Stomach (tissue), 19 donors: ENCODE measurements at places on chromosomes 6 and 20. TPM values are rescaled to one million over a fixed set of nuclear protein-coding genes. Genes with fewer than 3 reads are reported as not detected.

AVP gene
- total RNA-seq: not detected

GRCh38 chr20:37245216-37246150 is 16.1 kb downstream of the GHRH start:
- no peak for DNase-seq

TSPO2 gene
- not detected for total RNA-seq

OLIG3 gene
- not detected for total RNA-seq

GRCh38 chr6:46104209-46104608 is 25.6 kb upstream of the ENPP4 start:
- no peak for DNase-seq

- no peak for DNase-seq
Measured at GRCh38 chr20:50394569-50394968, 115.6 kb upstream of the PTPN1 start.

GRCh38 chr6:169854813-169855212 is 103.4 kb downstream of the ERMARD start:
- peak; percentile 10 for DNase-seq

- no peak for DNase-seq
Measured at GRCh38 chr20:39646874-39647413, 684.8 kb downstream of the DHX35 start.

- DNase-seq: no peak
Measured at GRCh38 chr6:127550403-127550802, 26.6 kb upstream of the C6orf58 start.

DNA sequence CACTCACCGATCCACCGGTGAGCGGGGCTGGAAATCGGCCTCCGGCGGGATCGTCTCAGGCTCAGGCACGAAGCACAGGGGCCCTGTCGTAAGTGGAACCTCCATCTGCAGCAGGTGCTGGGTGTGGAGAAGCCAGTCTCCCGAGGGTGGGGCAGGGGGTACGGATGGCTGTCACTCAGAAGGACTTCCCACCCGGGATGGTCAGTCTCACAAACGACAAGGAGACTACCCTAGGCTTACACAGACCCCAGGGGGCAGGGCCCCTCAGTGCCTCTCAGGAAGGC is 27.8 kb downstream of the YTHDF1 start:
- DNase-seq: no peak

GRCh38 chr6:35552285-35552917 is 39.7 kb upstream of the TULP1 start:
- DNase-seq: peak; percentile 53

GRCh38 chr20:25259358-25259757 is 11.5 kb downstream of the PYGB start:
- no peak for DNase-seq

POLR3F gene
- total RNA-seq: 16.7 TPM

DNA sequence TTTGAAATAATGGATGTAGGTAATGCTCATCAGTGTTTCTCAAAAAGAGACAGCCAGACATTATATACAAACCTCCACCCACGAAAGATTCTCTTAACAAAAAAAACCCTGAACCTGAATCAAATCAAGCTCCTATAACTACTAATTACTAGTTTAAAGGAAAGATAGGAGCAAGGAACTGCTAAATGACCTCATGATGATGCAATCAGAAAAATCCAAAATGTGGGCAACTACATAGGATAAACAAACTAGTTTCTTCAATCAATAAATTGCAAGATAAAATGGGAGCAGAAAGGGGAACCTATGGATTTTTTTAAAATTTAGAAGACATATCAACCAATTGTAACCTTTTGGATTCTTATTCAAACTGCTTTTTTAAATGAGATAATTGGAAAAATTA is 43.2 kb upstream of the TMEM30A start:
- no peak for DNase-seq

- DNase-seq: peak; percentile 91
Measured at GRCh38 chr6:44223319-44224028, at the start of gene SLC29A1. Gene SLC29A1 (plus strand): TSS chr6:44223595. CDS start chr6:44227314, 3,719 bp downstream.

GRCh38 chr20:56360133-56360907 is 1.5 kb downstream of the FAM210B start:
- no peak for DNase-seq

GLP1R gene
- total RNA-seq: not detected

- DNase-seq: no peak
Measured at GRCh38 chr20:21272279-21272678, 30.9 kb upstream of the XRN2 start.

GGTLC1 gene
- total RNA-seq: not detected

ERVFRD-1 gene
- 1.2 TPM for total RNA-seq

PTGIS gene
- total RNA-seq: 25.7 TPM

SIRPB2 gene
- total RNA-seq: 7.6 TPM

GRCh38 chr6:44642870-44643522 is 255.5 kb downstream of the CDC5L start:
- no peak for DNase-seq

CD2AP gene
- 118 TPM for total RNA-seq

GRCh38 chr6:144659202-144660182 is 374.4 kb downstream of the UTRN start:
- peak; percentile 74 for DNase-seq

MYLK4 gene
- total RNA-seq: not detected

GINS1 gene
- total RNA-seq: 7.9 TPM

GRCh38 chr6:52183131-52183713 is 3.0 kb upstream of the IL17A start:
- no peak for DNase-seq

DNA sequence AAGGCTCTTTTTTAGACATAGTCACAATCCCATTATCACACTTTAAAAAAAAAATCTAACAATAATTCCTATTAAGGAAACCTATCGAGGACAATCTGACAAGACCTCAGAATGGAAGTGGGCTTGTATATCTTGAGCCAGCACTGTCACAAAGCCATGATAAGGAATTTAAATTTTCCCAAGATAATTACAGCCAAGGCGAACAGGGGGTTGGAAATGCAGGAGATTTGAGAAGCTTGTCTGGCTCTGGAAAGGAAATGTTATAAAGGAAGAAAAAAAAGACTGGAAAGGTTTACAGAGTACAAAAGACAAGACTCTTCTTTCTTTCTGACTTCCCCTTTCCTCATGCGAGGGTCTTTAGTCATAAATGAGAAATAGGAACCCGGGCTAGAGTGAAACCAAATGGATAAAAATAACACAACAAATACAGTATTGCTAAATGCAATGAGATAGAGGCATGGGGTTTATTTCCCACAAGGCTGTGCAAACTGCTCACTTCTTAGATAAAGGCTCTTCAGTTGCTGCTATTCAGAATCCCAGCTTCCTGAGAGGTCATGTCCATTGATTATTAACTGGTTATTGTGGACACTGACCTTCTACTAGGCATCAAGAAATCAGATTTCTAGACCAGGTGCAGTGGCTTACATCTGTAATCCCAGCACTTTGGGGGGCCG is 13.4 kb upstream of the GHRH start:
- DNase-seq: no peak

DNA sequence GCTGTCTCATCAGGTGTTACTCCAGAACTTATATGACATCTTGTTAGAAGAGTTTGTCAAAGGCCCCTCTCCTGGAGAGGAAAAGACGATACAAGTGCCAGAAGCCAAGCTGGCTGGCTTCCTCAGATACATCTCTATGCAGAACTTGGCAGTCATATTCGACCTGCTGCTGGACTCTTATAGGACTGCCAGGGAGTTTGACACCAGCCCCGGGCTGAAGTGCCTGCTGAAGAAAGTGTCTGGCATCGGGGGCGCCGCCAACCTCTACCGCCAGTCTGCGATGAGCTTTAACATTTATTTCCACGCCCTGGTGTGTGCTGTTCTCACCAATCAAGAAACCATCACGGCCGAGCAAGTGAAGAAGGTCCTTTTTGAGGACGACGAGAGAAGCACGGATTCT is 43.7 kb upstream of the SMIM28 start:
- DNase-seq: no peak

LINC00237 gene
- total RNA-seq: not detected

DNA sequence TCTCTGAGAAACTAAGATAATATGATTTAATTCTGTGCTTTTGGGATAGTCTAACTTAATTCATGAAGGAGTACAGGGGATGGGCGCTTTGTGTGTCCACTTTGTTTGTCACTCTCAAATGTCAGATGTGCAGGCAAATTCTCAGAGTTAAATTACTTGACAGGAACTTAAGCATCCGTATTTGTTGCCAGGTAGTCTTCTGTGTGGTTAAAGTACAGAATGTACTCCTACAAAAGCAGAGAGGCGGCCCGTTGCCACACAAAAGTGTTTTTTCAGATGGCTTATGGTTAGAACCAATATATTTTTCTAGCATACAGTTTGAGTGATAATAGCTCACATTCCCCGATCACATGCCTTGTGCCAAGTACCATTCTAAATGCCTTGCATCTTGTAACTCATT is 234.4 kb downstream of the LAMA2 start:
- DNase-seq: no peak

DNA sequence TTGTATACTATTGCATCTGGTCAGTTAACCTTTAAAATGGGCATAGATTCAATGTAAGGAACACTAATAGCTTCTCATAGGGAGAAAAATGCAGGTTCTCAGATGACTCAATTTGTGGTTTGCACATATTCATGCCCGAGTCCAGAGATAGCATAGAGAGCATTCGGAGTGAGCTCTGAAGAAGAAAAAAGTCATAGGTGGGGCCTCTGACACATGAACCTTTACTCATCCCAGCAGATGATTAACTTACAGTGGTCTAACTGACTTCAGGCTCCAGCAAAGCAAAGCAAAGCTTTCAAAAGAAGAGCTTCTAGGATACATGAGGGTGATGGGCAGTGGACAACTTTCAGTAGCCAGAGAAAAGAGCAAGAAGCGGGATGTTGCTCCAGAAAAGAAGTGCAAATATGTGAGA is 55.3 kb upstream of the BTN3A2 start:
- no peak for DNase-seq

TPBG gene
- 7.3 TPM for total RNA-seq

- no peak for DNase-seq
Measured at GRCh38 chr20:54093423-54094267, 23.3 kb upstream of the BCAS1 start.

DNA sequence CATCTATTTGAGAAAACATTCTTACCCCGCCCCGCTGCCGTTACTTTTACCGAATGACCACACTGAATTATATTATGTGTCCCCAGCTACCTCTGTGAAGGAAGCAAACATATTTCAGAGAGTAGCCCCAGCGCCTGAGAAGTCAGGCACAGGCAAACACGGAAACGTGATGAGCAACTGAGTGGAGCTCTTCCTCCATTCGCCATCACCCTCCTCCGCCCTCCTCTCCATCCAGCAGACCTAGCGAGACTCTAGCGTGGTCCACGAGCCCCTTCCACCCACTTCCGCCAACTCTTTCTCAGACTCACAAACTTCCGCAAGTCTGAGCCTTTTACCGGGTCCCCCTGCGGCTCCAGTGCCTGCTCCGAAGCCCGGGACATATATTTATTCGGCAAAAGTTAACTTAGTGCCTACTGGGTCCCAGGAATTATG is 582 bp downstream of the SNRPB start:
- peak; percentile 82 for DNase-seq

GRCh38 chr6:35391240-35391968 is 49.0 kb downstream of the PPARD start:
- DNase-seq: peak; percentile 38

DNA sequence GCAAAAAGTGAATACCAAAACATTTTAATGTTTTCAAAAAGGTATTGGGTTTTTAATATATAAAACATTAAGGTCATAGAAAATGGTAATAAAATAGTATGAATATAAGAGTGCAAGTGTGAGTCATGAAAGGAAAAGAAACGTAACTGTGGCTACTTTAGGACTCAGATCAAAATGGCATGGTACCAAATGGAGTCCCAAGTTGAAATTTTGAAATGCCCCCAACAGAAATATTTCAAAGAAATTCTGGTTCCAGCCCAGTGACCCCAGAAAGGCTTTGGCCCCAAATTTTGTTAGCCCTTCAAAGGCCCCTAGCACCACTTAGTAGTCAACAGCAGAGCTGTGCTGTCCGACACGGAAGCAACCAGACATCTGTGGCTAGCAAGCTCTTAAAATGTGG is 6.0 kb downstream of the COL12A1 start:
- no peak for DNase-seq
